ENCODE measurements at places on chromosomes 12 and 14.

DNA sequence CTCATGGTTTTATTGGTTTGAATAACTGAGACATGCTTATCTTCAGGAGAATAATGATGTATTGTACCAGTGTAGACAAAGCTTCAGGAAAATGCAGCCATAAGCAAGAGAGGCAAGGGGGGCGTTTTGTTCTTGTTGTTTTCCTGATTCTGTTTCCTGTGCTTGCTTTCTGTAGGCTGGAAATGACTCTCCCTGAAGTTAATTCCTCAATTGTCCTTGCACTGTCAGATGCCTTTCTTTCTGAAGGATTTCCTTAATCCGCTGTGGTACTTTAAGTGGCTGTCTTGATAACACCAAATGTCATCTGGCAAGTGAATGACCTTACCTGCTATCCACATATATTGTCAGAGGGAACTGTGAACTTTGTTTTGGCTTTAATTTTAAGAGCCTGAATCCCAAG is 220.0 kb downstream of the NEDD1 start:
- no peak for DNase-seq

- peak; percentile 3 for DNase-seq
These were observed 200.4 kb downstream of the PIK3C2G start for GRCh38 chr12:18461758-18462157.

GRCh38 chr12:32089586-32089985 is 17.1 kb upstream of the BICD1 start:
- DNase-seq, result no peak

GRCh38 chr14:72961579-72962335 is 35.5 kb downstream of the DCAF4 start:
- no peak for DNase-seq

DNA sequence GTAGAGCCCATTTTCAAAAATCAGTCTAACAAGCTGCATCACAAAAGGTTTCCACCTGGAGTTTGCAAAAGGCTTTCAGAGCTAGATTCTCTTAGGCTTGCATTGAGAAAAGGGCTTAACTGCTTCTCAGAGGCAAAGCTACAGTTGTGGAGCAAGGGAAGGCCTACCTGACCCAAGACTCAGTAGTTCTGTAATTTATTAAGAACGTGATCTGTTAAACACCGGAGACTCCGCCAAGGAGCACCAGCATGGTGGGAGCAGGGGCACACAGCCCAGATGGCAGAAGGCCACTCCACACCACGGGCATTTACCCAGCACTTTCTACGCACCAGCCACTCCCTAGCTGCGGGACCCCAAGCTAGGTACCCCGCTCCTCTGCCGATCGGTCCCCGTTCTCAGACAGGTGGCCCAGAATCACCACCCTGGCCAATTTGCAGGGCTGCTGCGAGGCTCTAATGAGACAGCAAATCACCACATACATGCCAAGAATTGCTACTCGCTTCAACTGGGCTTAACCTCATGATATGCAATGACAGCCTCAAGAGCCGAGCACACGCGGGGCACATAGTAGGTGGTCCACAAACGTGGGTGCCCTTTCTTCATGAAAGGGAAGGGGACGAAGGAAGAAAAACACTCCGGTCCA is 1.5 kb downstream of the ITPK1 start:
- DNase-seq, result no peak

DNA sequence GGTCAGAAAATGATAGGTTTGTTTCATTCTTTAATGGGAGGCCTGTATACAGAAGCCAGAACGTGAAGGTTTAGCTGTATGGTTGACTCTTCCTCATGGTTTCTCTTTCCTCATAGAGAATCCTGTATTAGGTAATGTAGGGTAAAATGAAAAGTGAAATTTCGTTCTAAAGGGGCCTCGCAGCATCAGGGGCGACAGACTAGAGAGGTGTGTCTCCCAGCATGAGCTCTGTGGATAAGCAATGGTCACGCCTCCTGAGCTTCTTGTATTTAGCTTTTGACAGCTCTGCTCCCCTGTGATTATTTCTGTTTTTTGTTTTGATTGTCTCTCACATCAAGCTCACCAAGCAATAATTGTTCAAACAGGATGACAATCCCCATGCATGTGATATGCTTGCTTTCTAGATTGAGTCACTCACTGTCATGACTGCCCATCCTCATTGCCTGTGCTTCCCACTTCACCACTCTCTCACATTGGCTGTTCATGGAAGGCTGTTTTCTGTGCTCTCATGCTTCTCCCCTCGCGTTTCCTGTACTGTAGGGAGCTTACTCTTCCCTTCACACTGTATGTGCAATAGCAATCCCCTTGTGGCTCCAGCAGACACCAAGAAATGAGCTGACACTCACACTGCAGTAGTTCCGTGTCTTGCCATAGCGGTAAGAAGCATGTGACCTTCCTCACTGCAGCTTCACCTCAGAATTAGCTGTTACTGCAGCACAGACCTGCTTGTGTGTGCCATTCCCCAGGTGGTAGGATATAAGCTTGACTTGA is 44.0 kb downstream of the RAD52 start:
- no peak for DNase-seq

DNA sequence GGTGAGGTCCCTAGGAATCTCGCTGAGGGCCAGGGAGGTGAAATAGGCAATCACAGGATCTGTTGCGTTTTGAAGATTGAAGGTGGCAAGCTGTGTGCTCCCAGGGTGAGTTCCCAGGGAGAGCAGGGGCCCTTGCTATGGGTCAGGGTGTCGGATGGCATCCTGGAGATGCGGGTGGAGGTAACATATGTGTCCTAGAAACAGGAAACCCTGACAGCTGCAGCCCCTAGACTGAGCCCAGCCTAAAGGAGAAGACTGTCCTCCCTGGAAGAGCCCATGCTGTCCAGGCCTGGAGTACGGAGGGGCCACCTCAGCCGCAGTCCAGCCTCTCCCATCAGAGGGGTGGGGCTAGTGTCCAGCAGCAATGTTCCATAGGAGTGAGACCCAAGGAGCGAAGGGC is 194.2 kb downstream of the NTF3 start:
- DNase-seq, result peak; percentile 67

DNA sequence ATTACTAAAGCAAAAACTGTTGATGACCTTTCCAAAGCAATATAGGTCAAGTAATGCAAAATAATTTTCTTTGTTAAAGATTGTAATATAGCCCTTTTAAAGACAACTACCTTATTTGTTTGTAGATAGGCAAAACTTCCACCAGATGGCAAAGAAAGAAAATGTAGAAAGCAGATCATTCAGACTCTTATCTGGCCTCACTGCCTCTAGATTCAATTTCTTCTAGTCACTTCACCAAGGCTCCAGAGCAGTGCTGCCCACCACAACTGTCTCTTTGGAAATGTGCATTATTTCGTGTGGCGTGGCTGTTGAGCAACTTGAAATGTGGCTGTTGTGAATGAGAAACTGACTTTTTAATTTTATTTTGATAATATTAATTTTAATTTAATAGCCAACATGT is 127.1 kb downstream of the ITPR2 start:
- DNase-seq, result no peak

DNA sequence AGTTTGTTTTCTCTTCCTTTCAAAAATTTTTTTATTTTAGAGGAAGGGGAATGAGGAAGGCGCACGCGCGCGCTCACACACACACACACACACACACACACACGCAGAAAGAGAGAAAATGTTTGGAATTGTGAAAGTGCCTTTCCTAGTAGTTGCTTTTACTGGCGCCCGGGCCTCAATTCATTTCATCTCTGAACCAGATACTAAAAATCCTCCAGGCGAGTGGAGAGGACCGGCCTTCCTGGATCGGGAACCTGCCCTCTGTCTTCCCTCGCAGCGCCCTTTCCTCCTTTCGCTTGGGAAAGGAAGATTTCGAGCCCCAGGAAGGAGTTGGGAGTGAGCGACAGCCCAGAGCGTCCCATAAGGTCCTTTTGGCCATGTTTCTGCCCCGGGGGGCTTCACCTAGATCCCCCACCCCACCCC is 7.8 kb upstream of the TBX3 start:
- DNase-seq, result peak; percentile 8

GRCh38 chr12:57085999-57086492 is 2.9 kb upstream of the NAB2 start:
- DNase-seq, result peak; percentile 90

DNA sequence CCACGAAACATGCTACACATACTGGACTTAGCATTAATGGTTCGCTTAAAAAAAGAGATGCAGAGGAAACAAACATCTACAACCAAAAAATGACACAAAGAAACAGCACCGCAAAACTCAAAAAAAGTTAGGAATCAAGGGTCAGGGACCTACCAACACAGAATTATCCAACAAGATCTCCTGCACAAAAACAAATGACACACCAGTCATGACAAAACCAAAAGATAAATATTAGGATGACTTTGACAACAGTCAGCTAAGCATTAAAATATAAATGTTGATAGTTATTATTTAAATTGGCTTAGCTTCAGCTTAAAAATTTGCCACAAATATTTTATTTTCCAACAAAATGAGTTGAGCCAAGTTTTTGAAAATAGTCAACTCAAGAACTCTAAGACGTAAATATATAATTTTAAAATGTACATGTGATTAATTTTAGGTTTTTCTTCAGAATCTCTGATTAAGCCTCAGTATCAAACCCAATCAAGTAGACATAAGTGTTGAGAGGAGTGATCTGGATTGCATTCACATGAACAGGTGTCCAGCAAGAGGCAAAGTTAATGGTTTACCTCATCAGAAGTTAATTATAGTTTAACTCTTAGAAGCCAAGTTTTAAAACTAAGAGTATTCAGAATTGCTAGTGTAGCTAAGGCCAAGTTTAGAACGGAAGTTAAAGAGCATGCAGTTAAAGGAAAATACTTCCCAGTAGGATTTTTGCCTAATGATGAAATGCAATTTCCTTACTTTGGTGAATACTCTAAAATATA is 79.9 kb downstream of the HEATR5A start:
- DNase-seq, result no peak

GRCh38 chr12:117472983-117473382 is 111.6 kb upstream of the NOS1 start:
- DNase-seq, result peak; percentile 10

DNA sequence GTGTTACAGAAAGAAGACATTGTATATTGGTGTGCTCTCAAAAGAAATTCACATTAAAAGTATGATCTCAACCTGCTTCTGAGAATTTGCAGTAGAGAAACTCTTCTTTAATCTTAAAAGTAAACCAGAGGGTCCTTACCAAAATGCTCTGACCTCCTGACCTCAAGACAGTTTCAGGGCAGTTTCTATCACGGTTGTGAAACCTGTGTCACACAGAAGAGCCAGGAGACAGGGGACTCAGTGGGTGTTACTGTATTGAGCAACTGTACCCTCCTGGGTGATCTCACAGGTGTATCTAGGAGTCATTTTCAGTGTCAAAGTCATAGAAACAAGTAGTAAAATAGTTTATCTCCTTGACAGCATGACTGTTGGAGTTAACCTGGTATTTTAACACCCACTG is 178.0 kb downstream of the GRIP1 start:
- no peak for DNase-seq

DNA sequence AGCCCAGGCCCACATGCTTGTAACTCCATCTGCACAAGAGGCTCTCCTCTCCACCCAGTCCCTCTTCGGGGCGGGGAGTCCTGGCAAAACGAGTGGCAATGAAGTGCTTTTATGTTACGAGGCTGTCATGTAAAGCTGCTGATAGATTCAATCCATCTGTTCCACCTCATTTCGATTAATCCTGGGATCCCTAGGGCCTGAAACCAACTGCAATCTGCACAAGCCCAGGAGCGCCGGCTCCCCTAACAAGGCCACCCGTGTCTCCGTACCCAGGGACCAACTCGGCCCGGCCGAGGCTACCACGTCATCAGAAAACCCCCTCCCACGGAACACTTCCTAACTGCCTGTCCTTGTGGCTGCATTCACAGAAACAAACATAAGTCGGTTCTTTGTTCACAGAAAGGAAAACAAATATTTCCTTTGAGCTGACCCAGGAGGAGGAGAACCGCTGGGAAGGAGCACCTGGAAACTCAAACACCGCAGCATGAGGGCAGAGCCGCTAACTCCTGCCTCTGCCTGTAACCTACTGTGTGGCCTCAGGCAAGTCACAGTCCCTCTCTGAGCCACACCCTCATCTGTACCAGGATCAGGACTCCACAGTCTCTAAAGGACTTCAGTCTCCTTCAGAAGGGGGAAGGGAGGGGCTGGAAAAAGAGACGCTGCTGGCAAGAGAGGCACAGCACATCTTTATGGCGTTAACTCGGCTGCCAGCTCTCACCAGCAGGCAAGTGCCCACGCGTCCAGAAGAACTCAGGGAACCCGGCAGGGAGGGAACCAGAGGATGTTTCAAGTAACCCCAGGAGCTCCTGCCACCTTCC is 47.8 kb downstream of the CCDC88C start:
- peak; percentile 83 for DNase-seq

GRCh38 chr12:15883536-15883935 is 1.3 kb downstream of the STRAP start:
- peak; percentile 10 for DNase-seq

- DNase-seq, result no peak
These were observed 83.6 kb upstream of the RESF1 start for GRCh38 chr12:31875609-31875964.

DNA sequence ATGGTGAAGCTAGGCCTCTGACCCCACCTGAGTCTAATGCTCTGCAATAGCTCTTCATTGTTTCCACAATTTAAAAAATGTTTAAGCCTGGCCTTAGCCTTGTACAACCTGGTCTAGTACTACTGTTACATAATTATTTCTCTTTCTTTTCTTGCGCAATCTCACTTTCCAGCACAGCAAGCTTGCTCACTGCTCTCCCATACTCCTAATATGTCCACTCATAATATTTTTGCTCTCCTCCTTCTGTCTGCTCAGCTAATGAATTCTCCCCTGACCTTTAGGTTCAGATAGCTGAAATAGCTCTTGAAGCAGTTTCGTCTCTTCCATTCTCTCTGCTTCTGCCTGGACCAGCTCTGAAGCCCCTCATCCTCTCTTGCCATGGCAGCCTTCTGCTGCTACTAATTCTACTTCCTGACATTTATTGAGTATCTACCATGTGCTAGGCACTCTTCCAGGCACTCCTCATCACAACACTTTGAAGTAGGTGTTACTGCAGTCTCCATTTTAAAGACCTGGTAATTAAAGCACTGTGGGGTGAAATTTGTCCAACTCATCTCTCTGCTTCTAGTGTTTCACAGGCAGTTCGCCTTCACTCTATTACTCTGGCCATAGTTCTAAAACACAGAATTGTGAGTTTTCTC is 2.8 kb upstream of the SLC48A1 start:
- DNase-seq, result no peak

DNA sequence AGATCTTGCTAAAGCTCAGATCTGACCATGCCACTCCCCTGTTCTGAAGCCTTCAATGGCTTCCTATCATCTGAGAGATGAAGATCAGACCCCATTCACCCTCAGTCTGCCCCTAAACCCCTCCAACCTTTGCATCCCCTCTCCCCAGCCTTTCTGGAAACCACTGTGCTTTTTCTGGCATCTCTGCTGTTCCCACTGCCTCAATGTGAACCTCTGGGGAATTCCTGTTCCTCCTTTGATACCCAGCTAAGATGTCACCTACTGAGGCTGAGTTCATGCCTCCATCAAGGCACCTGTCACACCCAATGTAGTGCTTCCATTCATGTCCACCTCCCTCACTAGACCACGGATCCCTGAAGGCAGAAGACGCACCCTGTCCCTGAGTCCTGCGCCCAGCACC is 19.3 kb downstream of the CYP46A1 start:
- DNase-seq, result no peak
